ENCODE measurements at places on chromosomes 12 and 14.

GRCh38 chr12:93244514-93245077 lies 133.1 kb upstream of the NUDT4 start:
- ATAC-seq: peak; percentile 82

DNA sequence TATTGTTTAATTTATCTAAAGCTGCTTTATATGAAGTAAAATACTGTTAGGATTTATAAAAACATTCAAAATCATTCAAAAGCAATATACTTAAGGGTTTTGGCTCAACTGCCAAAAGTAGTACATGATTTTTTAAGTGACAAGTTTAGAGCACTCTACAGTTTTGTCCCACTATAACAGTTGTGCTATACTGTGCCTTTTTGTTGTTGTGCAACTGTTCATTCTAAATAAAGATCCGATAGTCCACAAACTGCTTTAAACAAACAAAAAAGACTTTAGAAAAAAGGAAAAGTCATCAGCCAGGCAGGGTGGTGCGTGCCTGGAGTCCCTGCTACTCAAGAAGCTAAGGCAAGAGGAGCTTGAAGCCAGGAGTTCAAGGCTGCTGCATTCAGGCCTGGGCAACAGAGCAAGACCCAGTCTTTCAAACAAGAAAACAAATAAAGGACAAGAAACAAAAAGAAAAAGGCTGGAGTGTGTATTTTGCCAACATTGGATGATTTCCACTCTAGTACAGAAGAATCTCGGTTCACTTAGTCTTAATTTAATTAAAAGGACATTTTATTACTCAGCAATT lies 7.3 kb downstream of the C2CD5 start:
- no peak for ATAC-seq

- ATAC-seq: no peak
Observed at GRCh38 chr14:42855085-42855484, 1248.4 kb downstream of the LRFN5 start.

DNA sequence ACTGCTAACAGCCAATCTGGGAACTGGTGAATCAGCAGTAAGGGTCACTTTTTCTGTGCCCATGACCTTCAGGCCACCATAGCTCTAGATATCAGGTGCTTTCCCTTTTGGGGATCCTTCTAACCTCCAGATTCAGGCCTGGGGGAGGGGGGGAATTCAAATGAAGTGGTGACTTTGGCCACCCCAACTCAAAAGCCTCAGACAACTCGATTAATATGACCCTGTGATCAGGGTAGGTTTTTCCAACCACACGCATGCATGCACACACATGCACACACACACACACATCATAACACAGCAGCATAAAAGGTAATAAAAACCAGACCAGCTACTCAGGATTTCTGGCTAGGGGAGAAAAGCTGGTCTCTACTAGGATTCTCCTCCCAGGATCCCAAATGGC lies 5.3 kb downstream of the TBX3 start:
- ATAC-seq: no peak

DNA sequence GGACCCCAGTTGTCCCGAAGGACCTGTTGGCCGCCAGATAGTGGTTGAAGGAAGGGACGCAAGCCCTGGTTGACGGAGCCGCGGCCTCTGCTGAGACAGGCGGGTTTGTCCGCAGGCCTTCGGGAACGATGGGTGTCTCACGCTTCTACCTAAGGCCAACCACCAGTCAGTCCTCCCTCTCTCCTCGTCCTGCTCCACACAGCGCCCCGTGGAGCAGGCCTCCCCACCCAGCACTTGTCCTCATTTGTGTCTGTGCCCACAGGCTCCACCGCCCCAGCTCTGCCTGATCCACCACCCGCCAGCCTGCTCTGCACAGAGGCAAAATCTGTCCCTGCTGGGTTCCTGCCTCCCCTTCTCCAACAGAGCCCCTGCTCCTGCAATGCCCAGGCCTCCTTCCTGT lies 41.0 kb downstream of the RIMBP2 start:
- no peak for ATAC-seq

DNA sequence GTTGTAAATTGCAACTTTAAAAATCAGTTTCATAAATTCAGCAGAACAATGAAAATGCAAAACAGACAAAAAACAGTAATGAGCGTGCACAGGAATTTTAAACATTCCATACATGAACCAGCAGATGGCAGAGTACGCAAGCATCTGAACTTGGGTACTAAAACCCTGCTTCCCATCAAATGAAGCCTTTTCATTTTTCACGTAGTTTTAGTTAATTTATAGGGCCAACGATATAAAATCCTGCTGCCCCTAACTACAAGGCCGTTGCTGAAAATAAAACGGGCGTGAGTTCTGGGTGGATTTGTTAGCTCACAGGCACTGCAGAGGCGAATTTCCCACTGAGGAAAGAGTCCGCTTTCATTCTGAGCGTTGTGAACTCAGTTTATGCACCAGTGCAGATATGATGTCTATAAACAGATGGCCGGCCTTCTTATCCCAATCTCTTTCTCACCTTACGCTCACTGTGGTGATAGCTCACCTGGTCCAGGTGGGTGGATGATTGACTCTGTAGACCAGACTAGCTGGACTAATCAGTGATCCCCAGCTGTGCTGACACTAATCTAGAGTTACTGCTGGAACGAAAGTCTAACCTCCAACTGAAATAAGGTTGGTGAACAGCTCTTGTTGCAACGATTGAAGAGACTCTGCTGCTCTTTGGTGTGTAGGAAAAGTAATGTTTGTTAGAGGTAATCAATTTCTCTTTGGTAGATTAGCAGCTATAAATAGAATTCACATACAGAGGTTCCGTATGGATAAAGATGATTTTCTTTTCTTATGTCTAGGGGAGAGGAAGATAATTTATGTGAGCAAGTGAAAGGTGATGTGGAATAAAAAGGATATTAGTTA lies 89.2 kb downstream of the PDZRN4 start:
- no peak for ATAC-seq

Measured in activated T-helper 17 cell treated with anti-CD3 and anti-CD28 coated beads, Interleukin-2, amount 50 U/mL, for 72 hours (primary cell).